Progenitor cell of endocrine pancreas (in vitro differentiated cells): ENCODE measurements at places on chromosomes 6 and 20.

DNA sequence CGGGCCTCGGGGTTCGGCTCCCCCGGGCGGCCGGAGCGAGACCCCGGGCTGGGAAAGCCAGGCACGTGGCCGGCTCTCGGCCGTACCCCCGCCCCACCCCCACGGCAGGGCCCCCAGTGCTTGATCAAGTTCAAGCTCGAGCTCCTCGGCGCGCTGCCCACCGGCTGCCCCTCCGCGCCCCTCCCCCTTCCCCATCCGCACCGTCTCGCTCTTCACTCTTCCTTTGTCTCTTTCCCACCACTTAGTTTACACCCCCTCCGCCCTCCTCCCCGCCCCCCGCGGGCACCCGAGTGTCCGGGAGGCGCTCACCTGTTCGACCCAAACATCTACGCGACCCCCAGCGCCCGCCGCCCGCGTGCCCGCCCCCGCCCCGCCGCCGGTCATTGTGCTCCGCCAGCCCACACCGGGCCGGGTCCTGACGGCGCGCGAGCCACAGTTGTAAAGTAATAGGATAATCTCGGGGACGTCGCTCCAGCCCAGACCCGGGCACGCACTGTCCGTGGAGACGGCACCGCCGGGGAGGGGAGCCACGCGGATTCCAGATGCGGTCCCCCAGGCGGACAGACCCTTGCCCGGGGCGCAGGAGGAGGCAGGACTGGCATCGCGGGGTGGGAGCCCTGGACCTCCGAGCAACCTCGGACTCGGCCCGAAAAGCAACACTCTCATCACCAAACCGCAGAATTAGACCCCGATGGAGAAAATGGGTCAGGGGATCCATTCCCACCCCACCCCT lies 100.7 kb downstream of the NOL4L start:
- DNase-seq = peak; percentile 77

DNA sequence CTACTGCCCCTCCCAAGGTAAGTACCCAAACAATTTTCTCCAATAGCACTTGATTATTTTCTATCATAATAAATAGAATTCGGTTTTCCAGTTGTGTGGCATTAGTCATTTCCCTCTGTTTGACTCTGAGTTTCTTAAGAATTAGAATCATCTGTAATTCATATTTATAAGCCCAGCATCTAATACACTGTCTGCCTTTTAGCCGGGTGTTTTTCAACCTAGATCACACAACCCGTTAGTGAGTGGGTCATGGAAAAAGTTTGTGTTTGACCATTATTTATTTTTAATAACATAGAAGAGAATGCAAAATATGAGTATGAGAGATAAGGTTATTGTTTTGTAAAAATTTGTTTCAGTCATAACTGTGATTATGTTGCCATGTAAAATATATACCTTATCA lies 701.6 kb downstream of the RFPL4B start:
- no peak for DNase-seq

- no peak for DNase-seq
Measured at GRCh38 chr6:40307712-40308111, 279.5 kb downstream of the LRFN2 start.

GRCh38 chr20:45970646-45971424 lies 1.2 kb downstream of the ZNF335 start:
- no peak for DNase-seq

- DNase-seq = no peak
Measured at GRCh38 chr6:162289972-162290371, 437.6 kb downstream of the PRKN start.

DNA sequence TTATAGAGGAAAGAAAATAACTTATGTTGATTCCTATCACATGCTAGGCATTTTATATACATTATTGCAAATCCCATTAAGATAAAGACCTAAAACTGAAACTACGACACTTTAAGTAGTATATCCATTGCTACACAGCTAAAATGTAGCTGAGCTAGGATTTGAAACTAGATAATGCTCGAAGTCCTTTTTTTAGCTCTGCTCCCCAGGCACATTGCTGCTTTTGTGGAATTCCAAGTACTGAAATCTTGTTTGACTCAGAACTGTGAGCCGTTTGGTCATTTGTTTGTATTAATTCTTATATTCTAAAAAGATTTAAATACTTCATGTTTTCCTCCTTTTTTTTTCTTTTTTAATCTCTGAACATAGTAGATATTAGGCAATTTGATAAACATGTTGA lies 644.8 kb downstream of the HACE1 start:
- DNase-seq = no peak

- no peak for DNase-seq
Measured at GRCh38 chr6:67646550-67646949, 988.5 kb upstream of the ADGRB3 start.

- no peak for DNase-seq
Measured at GRCh38 chr6:4608361-4609115, 167.7 kb upstream of the CDYL start.

GRCh38 chr6:38352636-38353035 lies 287.1 kb downstream of the BTBD9 start:
- no peak for DNase-seq

DNA sequence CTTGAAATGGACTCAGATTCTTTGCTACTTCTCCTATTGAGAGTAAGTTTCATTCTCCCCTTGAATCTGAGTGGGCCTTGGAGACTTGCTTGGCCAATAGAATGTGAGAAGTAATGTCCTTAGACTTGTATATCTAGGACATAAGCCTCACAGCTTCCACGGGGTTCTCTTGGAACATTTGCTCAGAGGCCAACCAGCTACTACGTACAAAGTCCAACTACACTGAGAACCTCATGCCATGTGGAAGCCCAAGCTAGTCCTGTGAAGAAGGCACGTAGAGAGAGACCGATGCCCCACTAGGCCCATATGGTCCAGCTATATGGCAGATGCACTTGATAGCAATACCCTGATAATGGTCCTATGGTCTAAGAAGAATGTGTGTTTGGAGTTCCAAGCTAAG lies 22.9 kb downstream of the TMEM14A start:
- no peak for DNase-seq

DNA sequence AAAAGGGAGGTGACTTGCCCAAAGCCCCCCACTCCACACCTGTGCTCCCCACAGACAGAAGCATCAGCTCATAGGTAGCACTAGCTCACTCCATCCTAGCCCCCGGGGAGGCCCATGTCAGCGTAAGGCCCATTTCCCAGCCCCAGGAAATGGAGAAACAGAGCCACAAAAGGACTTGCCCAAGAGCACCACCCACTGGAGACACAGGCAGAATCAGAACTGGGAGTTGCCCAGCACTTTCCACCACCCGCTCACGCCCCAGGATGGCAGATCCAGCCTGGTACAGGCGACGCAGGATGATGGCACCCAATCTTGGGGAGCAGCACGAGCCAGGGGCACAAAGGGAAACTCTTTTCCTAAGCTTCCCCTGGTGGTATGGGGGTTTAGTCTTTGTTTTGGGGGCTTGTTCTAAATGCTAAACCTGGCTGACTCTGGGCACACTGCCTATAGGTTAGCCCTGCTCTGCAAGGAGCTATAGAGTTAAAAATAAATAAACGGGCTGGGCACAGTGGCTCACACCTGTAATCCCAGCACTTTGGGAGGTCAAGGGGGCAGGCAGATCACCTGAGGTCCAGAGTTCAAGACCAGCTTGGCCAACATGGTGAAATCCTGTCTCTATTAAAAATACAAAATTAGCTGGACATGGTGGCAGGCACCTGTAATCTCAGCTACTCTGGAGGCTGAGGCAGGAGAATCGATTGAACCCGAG lies 11.8 kb downstream of the C20orf203 start:
- DNase-seq = no peak

GRCh38 chr6:129607581-129608186 lies 102.3 kb downstream of the ARHGAP18 start:
- DNase-seq = no peak

- no peak for DNase-seq
Measured at GRCh38 chr6:26284537-26285142, 80.4 kb upstream of the BTN3A2 start.

DNA sequence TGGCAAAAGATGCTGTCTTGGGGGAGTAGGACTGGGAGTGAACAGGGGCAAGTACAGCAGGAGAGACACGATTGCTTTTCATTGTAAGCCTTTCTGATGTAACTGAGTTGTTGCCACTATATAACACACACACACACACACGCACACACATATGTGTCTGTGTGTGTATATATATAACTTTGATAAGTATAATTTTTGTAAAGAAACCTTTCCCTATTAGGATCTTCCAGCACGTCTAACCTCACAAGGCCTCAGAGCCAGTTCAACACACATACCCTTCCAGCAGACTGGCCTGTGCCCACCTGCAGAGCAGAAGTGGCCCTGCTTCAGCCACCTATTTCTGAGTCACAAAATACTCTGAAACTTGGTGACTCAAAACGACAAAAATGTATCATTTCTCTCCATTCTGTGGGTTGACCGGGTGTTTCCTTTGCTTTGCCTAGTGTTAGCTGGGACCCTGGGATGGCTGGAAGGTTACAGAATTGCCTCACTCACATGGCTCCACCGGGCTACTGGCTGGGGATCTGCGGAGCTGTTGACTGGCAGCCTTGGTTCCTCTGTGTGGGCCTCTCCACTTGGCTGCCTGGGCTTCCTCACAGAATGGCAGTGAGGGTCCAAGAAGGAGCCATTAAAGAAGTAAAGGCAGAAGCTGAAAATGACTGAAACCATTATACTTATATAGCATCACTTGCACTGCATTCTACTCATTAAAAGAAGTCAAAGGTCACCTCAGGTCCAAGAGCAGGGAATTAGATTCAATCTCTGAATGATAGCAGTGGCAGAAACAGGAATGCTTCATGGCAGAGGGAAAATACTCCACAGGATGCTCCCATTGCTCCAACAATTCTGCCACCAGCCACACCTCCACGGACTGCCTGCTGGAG lies 126.4 kb downstream of the BANF2 start:
- DNase-seq = no peak

DNA sequence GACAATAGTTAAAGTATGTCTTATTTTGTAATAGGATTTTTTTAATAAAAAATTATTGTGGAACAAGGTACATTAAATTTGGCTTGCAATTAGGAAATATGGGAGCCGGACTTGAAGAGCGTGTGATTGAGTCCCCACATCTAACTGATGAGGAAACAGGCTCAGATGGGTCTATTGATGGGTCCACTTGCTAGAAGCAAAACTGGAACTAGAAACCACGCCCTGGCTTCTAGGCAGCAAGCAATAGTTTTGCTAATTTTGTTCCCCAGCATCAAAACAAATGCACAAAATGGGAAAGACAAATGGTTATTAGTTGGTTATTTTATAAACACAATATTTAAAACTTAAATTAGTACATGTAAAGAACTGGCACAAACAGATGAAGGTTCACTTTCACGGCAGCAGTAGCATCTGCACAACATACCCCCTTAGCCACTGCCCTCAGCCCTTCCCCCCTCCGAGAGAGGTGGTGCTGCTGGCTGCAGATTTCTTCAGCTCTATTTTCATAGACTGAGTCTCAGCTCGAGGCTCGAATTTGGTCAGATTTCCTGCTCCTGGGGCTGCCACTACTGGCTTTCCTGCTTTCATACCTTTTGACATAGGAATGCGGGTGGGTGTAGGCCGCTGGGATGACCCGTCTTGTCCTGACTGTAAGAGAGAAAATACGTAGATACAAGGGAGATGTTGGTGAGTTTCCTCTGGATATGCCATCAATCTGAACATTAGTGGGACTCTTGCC lies 23.8 kb upstream of the TMEM30A start:
- no peak for DNase-seq

DNA sequence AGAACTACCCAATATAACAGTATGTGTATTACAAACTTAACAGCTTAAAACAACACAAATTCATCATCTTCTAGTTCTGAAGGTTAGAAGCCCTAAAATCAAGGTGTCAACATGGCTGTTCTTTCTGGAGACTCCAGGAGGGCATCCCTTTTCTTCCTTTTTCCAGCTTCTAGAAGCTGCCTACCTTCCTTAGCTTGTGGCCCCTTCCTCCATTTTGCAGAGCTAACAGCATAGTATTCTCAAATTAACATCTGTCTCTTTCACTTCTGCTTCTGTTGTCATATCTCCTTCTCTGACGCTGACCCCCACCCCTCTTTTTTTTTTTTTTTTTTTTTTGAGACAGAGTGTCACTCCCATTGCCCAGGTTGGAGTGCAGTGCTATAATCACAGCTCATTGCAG lies 52.8 kb upstream of the AKIRIN2 start:
- DNase-seq = no peak

DNA sequence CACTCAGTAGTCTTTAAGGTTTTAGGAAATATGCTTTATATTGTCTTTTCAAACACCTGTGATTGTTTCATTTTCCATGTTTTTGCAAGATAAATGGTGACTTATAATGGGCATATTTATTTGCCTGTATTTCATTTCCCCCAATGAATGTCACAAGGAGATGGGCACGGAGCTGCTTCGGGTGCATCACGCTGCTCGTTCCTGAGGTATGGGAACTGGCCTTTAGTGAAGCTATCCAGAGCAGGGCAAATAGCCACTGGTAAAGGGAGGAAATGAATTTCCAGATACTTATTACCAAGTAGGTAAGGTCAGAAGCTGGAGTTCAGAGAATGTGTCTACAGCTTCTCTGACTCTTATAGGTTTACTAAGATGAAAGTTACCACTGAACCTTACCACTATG lies 3.7 kb downstream of the POU3F2 start:
- no peak for DNase-seq

- DNase-seq = no peak
Measured at GRCh38 chr6:257031-257725, 35.1 kb upstream of the DUSP22 start.

- no peak for DNase-seq
Measured at GRCh38 chr20:39453890-39454289, 491.7 kb downstream of the DHX35 start.

- no peak for DNase-seq
Measured at GRCh38 chr6:43074847-43075669, 1.1 kb upstream of the PTK7 start.

GRCh38 chr6:142406131-142406530 lies 104.3 kb downstream of the ADGRG6 start:
- no peak for DNase-seq

GRCh38 chr20:11853359-11853758 lies 64.3 kb upstream of the BTBD3 start:
- no peak for DNase-seq

DNA sequence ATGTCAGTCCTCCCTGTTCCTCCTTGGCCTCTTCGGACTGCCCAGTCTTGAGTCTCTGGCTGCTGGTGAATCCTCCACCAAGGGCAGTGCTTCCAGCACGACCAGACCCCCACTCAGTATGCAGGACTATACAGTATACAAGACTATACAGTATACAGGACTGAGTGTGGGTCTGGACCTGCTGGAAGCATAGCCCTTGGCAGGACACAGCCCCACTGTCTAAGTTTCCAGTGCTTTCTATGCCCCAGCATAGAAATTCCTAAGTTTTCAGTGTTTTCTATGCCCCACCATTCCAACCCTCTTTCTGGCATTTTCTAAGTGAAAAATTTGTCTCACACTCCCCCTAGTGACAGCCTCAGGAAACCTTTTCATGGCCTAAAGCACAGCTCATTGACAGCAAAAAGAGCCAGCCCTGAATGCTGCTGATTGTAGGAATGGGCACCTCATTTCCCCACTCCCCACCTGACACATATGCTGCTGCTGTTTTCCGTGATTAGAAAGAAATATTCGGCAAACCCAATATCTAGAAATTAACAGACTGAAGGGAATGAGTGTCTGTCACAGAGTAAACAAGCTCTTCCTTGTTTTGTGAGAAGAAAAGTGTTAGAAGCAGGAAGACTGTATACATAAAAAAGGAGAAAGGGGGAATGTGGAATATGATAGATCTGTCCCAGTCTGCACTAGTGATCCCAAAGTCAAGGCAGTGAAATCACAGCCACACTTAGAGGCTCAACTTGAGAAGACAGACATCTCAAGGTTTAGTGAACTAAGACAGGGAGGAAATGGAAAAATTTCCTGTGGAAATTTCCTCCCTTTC lies 206.9 kb downstream of the IBTK start:
- peak; percentile 20 for DNase-seq
